ENCODE measurements at places on chromosomes 16 and 17. TPM values are rescaled to one million over a fixed set of nuclear protein-coding genes. Genes with fewer than 3 reads are reported as not detected.

The CACNG3 gene
- not detected for total RNA-seq

The DNAAF1 gene
- 0.90 TPM for total RNA-seq

The MMP28 gene
- not detected for total RNA-seq

The EXOC3L1 gene
- total RNA-seq, result 0.13 TPM

The PPP1R1B gene
- 1.4 TPM for total RNA-seq

The TMIGD1 gene
- total RNA-seq, result not detected

The CDR2L gene
- total RNA-seq, result 5.7 TPM

The UBN1 gene
- 42.4 TPM for total RNA-seq

The ADGRG1 gene
- 62.5 TPM for total RNA-seq

The TMEM219 gene
- total RNA-seq, result 62.7 TPM

The TMEM88 gene
- 1.4 TPM for total RNA-seq

The C17orf75 gene
- total RNA-seq, result 63.0 TPM

The NOG gene
- 10.6 TPM for total RNA-seq

The CAMKK1 gene
- 2.1 TPM for total RNA-seq
